ENCODE measurements at places on chromosomes 3 and 15. TPM values are rescaled to one million over a fixed set of nuclear protein-coding genes. Genes with fewer than 3 reads are reported as not detected.

GRCh38 chr3:52238193-52238760 is 681 bp downstream of the TWF2 start:
- DNase-seq, result no peak

The GRAMD1C gene
- total RNA-seq, result 0.22 TPM

DNA sequence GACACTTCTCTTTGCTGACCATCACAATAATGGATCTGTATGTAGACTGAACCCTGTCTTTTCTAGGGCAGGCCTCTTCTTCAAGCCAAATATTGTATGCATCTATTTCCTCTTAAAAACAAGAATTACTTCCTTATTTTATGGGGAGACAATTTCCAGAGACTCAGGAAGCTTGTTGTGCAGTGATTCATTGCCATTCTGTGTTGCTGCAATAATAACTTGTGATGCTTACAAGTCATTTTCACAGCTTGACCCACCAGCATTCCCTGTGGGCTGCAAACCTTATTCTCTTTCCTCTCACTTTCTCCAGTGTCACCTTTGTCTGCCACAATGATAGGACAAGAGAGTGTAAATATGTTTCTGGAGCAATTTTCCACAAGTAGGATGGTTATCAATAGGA is 276.7 kb upstream of the SGO1 start:
- DNase-seq, result no peak

The FBXO40 gene
- not detected for total RNA-seq

The ST8SIA2 gene
- total RNA-seq, result 1.9 TPM

- no peak for DNase-seq
Measured at GRCh38 chr3:195236076-195236798, 34.7 kb downstream of the XXYLT1 start.

GRCh38 chr3:42148086-42148848 is 57.1 kb downstream of the TRAK1 start:
- no peak for DNase-seq

DNA sequence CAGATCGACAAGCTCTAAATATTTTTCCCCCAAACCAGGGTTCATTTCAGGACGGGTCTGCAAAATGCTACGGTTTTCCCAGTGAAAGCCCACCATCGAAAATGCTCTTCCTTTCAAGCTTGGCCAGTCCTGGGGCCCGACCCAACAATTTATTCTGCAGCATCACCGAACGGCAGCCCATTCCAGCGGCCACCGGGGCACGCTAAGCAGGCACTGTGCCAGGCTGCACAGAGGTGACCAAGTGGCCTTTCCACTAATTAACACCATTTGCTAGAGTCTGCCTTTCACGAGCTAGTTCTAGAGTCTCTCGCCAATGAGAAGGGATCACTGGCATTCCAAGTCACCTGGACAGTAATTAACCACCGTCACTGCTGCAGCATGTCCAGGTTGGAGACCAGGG is 14.4 kb downstream of the RGMA start:
- DNase-seq, result no peak

The ARNT2 gene
- 0.78 TPM for total RNA-seq

DNA sequence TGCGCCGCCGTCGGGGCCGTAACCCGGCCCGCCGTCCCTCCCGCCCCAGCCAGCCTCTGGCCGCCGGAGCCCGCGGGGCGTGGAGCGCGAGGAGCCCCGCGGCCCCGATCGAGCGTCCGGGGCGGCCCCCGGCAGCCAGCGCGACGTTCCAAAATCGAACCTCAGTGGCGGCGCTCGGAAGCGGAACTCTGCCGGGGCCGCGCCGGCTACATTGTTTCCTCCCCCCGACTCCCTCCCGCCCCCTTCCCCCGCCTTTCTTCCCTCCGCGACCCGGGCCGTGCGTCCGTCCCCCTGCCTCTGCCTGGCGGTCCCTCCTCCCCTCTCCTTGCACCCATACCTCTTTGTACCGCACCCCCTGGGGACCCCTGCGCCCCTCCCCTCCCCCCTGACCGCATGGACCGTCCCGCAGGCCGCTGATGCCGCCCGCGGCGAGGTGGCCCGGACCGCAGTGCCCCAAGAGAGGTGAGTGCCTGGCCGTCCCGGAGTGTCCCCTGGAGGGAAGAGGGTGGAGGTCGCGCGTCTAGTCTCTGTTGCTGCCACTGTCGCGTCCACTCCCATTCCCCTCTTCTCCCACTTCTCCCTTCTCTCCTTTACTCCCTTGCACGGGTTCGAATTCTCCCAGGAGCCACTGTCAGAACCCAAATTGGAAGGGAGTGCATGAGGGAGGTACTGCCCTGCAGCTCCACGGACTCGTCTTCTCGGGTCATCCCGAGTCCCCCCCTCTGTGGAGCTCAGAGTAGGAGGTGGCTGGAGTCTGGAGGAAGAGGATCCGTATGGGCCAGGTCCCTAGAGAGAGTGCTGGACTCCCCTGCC is 585 bp downstream of the CSK start:
- no peak for DNase-seq

GRCh38 chr3:100910986-100911385 is 82.2 kb downstream of the ABI3BP start:
- DNase-seq, result no peak

The CELF6 gene
- total RNA-seq, result 0.32 TPM

GRCh38 chr3:124759666-124760401 is 29.6 kb downstream of the UMPS start:
- no peak for DNase-seq

- no peak for DNase-seq
Measured at GRCh38 chr3:86930181-86930580, 60.8 kb downstream of the VGLL3 start.

DNA sequence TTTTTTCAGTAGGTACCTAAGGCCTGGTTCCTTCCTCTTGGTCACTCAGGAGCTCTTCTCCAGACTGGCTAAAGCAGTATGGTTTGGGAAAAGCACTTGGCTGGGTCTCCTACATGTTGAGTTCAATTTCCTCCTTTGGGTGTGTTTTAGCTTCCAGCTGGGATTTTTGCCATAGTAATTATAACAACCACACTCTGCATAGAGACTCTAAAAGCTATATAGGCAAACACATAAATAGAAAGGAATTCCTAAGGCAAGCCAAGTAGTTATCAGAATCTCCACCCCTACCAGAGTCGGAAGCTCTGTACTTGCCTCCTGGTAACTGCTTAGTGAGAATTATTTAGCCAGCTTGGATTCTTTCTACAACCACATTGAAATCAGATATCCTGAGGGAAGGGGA is 48.6 kb downstream of the FOXL2 start:
- DNase-seq, result peak; percentile 32

DNA sequence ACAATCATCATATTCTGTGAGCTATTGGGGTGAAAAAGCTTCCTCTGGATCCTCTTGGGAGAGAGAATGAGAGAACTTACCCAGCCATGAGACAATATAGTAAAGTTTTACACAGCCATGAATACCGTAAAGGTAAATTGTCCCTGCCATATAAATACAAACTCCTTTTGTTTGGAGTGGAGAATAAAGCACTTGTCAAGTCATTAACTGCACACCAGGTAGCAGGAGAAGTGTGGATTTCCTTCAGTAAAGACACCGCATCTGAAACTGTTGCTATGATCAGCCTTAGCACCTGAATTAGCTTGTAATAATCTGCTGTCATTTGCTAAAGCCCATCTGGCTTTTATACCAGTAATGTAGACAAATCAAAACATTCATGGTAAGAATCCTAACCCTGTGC is 336.6 kb upstream of the SLCO3A1 start:
- no peak for DNase-seq

- DNase-seq, result no peak
Measured at GRCh38 chr15:100934726-100935125, 15.6 kb downstream of the LRRK1 start.

GRCh38 chr15:101105059-101105891 is 146.6 kb downstream of the CHSY1 start:
- no peak for DNase-seq

GRCh38 chr3:148439254-148439822 is 258.4 kb upstream of the AGTR1 start:
- no peak for DNase-seq

The RAB8B gene
- 13.1 TPM for total RNA-seq

- no peak for DNase-seq
Measured at GRCh38 chr15:73318463-73319351, 50.1 kb downstream of the HCN4 start.

The COL8A1 gene
- total RNA-seq, result 179 TPM

The OCA2 gene
- total RNA-seq, result 0.81 TPM

The NR2E3 gene
- 0.37 TPM for total RNA-seq

DNA sequence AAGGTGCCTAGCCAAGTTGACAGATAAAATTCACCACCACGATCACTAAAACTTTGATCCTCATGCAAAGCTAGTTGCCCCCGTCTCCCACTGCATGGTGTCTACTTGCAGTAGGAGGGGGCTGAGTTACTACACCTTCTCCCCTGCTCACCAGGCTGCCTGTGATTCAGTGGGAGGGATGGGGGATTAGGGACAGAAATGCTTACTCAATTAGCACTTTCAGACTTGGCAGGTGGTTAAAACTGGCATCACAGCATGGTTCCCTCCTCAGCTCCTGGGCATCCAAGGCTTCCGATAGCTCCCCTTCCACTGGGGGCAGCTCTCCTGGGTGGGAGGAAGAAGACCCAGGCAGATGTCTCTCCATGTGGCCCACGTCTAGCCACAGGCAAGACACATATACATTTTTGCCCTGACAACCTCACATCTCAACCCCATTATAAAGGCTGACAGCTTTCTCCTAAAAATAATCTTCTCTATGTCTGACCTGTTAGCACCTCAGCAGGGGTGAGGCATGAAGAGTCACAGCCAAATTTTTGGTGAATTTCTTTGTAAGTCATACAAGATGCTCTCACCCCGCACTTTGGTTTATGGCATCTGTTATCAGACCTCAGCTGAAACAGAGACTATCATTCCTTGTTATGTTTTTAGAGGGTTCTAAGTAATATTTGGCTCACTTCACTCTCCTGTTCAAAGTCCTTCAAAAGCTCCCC is 369.0 kb downstream of the SV2B start:
- DNase-seq, result no peak

GRCh38 chr15:69810431-69811354 is 287.0 kb downstream of the TLE3 start:
- DNase-seq, result no peak

The UPK1B gene
- total RNA-seq, result not detected

DNA sequence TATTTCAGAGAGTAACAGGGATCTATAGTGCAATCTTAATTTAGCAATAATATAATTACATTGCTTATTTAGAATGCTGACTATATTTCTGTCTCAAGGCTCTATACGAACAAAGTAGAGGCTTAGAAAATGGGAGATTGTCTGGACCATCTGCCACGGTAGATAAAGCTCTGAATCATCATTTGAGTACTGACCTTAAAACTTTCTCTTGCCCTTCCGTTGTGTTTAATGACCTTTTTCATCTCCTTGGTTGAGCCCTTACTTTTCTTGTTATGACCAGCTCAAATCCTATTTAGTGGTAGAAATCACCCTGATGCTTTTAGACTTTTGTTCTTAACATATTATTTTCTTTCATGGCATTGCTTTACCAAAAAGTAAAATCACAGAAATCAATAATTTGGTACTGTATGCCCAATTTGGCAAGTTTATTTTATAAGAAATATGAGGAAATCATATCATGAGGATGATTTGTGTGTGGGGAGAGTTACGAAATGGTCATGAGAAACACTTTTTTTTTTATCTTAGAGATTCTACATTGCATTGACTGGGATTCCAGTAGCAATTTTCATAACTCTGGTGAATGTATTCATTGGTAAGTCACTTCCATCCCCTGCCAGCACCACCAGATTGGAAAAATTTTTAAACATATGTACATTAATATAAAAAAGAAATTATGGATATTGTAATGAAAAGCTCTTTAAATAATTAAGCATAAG is 11.0 kb downstream of the NDUFB5 start:
- no peak for DNase-seq

The AQP9 gene
- not detected for total RNA-seq

- DNase-seq, result no peak
Measured at GRCh38 chr3:10949197-10949596, 43.4 kb upstream of the SLC6A1 start.

- DNase-seq, result no peak
Measured at GRCh38 chr3:57709559-57709958, 16.7 kb upstream of the DENND6A start.

GRCh38 chr15:38029736-38030135 is 95.3 kb downstream of the TMCO5A start:
- DNase-seq, result no peak

The NPAP1 gene
- total RNA-seq, result not detected

- DNase-seq, result no peak
Measured at GRCh38 chr3:4665197-4665596, 172.0 kb downstream of the ITPR1 start.

The TMEM42 gene
- total RNA-seq, result 17.2 TPM

The RAB11A gene
- total RNA-seq, result 187 TPM

GRCh38 chr15:79659691-79660090 is 227.6 kb downstream of the MINAR1 start:
- no peak for DNase-seq

DNA sequence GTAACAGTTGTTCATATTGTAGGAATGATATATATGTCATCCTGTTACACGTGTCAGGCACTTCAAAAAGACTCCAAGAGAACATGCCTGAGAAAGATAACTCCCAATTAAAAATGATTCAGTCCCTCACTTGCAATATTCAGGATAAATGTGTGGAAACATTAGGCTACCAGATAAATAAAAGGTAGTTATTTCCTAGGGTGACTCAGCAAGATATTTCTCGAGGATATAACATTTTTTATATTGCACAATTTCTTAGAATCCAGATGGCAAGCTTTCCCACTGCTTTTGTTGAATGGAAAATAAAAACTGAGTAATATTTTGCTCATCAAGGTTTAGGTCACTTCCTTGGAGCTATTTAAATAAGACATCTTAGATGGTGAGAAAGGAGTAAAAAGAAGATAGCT is 181.4 kb downstream of the GAP43 start:
- DNase-seq, result peak; percentile 65

DNA sequence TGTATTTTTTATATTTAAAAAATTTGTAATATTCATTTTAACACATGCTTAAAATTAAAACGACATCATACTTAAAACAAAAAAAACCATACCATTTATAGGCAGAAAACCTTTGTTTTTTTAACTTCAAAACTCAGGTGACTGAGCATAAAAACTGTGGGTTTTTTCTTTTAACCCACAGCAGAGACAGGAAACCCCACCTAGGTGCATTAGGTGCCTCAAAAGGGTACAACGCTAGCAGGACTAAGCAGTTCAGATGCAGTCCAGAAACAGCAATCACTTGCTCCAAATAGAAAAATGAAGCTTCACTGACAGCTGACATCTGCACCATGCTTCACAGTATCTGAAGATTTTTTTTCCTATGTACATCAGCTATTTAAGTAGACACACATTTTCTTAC is 52.3 kb downstream of the GLB1 start:
- no peak for DNase-seq

The CCNB2 gene
- total RNA-seq, result 81.1 TPM
